Activated naive CD4-positive, alpha-beta T cell treated with anti-CD3 and anti-CD28 coated beads, Interleukin-2, amount 50 U/mL, for 16 hours (primary cell): ENCODE measurements at places on chromosomes 1 and 21.

GRCh38 chr1:11463177-11463576, 15.8 kb upstream of the DISP3 start:
- DNase-seq: no peak

DNA sequence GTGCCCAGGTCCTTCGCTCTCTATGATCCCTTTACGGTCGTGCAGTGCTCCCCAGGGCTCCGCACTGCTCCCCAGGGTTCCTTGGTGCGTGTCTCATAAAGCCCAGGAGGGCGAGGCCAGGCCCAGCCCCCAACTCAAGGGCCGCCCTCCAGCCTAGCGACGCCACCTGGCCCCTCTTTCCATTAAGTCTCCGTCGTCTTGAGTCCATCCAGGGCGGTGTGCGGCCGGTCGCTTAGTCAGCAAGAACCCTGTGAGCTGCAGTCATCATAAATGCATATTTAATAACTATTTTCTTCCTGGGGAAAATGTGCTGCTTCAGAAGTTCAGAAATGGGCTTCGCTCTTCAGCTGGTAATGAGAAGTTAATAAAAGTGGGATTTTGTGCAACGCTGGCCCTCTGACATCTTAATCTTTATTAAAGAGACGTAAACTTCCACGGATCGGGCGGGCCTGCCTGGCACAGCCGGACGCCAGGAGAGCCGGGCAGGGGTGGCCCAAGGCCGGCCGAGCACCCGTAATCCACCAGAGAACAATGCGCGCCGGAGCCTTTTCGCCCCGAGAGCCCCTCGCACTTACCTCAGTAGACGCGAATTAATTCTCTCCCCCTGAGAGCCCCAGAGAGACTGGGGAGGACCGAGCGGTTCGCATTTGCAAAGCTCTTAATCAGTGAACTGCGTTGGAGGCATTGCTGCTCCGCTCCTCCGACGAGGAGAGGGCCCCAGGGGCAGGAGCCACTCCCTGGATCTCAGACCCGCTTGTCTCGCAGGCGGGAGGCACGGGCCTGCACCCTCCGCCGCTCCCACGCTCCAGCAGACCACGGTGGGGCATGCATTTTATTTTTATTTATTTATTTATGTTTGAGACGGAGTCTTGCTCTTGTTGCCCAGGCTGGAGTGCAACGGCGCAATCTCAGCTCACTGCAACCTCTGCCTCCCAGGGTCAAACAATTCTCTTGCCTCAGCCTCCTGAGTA, 188.3 kb upstream of the ARHGEF16 start:
- no peak for DNase-seq

DNA sequence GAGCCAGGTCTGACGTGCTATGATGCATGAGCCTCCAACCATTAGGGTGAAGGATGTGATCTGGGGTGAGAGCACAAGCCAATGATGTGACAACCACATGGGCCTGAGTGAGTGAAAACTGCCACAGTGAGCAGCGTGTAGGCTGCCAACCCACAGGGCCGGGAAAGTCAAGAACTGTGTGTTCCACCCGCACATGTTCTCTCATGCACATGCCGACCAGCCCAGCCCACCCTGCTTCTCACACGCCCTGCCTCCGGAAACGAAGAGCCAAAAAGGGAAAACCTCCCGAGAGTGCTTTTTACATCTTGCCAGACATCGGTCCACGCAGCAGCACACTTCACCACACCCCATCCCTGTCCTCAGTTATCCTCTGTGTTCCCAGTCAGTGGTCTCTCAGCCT, 197.0 kb downstream of the CACNA1E start:
- no peak for DNase-seq

DNA sequence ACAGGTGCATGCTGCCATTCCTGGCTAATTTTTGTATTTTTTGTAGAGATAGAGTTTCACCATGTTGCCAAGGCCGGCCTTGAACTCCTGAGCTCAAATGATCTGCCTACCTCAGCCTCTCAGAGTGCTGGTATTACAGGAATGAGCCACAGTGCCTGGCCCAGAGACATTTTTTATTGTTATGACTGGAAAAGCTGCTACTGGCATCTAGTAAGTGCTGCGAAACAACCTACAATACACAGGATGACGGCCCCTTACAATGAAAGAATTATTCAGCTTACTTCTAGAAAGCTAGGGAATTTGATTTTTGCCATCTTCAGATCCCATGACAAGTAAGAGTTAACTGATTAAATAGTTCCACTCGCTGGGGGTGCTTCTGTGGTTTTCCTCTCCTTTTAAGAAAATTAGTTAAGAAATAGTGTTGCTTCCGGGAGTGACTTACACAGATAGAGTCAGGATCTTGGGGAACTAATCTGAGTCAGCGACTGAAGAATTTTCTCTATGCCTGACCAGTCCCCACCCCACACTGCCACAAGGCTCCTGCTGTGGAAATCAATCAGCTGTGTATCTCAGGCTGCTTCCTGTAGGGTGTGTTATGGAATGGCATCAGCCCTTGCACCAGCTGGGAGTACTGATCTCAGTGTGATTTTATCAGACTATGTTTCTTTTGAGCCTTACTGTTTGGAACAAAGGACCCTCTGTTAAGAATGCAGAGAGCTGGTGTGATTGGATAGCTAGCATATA, 93.0 kb upstream of the BMP8A start:
- DNase-seq: peak; percentile 12

DNA sequence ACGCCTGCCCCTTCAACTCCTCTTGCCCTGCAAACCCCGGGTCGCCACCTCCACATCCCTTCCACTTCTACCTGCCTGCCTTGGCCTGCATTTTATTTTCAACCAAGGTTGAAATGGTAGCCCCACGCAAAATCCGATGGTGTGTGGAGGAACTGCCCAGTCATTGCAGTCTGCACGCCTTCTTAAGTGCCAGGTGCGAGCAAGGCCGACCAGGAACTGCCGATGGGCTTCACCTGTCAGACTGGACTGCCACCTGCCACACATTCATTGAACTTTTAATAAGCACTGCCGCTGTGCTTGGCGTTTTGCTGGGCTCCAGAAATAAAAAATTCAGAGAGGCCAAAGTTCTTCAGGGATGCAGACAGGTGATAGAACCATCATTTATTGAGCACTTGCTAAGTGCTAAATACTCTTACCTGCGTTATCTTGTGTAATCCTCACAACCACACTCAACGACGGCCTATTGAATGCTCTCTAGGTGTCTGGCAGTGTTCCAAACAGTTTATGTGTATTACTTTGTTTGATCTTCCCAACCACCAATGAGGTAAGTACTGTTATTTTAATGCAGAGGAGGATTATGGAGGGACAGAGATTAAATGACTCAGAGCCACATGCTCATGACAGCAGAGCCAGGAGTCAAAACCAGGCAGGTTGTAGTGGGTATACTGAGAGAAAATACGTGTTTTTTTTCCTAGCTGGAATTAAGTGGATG, 36.2 kb downstream of the CACHD1 start:
- peak; percentile 20 for DNase-seq

DNA sequence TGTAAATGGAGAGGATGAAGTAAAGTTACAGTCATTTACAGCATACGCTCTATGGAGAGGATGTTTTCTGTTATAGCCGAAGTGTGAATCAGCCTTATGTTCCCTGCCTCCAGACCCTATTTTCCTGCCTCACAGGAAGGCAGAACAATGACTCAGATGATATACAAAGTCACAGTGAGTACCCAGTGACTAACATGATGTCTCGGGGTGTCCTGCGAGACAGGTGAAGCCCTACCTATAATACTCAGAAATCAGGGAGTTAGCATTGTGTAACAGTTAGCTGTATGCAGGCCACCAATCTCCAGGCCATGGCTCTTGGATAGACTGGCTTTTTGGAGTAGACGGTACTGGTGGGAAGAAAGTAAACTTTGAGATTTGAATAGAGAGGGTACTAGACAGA, 55.6 kb upstream of the FBXO28 start:
- DNase-seq: no peak

DNA sequence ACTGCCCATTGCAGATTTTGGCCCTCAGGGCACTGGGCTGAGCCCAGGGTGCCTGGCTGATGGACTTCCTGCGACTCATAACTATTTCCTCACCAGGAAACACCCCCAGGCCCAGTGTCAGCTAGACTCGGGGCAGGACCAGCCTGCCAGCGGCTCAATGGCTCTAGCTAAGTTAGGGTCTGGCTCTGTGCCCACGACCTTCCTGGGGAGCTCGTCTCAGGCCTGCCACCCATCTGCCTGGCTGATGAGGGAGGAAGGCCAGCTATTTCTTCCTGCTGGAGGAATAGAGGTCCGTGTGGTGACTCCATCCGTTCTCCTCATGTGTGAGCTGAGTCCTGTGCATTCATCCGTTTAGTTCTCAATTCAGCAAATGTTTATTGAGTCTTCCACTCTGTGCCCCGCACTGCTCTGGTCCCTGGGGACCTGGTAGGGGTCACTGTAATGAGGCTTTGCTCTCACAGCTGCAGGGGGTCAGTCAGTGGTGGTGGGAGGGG, 44.5 kb downstream of the KIRREL1 start:
- no peak for DNase-seq

DNA sequence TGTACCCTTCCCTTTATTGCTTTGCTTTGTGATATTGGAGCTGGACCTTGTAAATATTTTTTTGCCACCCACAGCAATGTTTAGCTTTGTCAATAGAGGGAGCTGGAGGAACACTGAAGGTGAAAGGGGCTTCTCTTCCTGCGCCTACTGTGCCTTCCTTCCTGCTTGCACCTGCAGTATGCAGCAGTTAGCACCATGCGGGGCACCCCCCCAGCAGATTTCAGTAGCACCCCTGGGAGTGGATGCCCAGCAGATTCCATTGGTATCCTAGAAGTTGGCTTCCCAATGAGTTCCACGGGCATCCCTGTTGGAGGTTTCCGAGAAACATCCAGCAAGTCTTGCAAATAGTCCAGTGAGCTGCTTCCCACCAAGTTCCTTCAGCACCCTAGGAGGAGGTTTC, 25.6 kb downstream of the S100A10 start:
- peak; percentile 34 for DNase-seq

DNA sequence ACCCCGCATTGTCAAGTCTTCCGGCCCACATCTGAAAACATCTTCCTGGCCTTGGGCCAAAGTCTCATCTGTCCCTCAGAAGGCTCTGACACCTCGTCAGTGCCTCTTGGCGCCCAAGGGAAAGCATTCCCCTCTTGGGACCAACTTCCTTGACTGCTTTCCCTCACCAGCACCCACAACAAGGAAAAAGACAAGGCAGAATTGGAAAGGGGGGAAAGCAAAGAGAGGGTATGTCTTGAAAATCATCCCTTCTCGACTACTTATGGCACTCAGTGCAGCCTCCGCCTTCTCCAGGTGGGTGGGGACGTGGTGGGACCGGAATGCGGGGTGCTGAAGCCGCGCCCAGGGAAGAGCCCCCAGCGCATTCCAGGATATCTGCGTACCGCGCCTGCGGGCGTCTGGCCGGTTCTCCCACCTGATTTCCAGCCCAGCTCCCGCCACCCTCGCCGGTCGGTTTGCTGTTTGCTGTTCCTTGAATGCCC, 554 bp upstream of the SLC39A1 start:
- no peak for DNase-seq

- DNase-seq: no peak
Measured at GRCh38 chr1:151475175-151475574, 15.9 kb upstream of the POGZ start.

DNA sequence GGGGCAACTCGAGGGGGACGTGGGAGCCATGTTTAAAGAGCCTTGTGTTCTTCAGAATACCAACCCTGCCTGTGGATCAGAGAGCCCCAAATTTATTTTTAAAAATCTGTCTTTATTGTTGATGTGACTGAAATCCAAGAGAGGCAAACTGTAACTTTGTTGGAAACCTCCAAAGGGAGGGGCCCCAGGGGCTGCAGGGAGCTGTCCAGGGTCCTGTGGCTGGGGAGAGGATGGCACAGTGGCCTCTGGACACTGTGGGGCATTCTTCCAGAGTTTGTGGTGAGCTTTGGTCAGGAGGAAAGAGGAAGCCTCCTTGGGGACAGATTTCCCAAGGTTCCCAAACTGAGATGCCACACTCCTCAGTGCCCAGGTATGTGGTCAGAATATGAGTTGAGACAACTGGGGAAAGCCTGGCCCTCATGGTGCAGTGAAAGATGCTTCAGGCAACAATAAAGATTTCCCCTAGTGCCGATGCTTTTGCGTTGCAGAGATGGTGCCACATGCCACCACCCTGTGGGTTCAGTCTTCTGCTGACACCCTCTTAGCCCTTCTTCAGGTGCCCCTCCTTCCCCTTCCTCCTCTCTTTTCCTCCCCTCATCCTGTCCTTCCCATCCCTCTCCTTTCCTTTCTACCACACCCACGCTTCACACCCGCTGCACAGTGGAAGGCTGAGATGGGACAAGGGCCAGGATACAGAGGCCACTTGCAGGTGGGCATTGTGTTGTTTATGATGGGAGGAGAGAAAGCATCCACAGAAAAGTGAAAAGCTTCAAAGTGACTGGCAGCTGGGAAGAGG, 122.1 kb downstream of the UCK2 start:
- no peak for DNase-seq
